Cerebellar cortex (tissue), 1 donor: ENCODE measurements at places on chromosomes 13 and 19.

DNA sequence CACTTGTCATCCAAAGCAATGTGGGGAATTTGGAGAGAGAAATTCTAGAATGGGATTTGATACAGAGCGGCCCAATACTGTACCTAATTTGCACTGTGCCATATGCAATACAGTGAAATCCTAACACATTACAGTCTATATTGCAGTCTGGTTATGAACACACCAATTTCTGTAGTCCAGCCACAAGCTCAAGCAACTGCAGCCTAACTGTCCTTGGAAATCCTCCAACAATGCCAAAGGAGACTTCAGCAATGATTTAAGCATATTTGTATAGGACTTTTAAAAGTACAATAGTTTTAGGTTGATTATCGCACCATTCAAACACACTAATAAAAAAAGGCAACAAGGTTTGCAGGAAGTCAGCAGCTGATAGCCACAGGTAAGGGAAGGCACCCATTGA lies 17.3 kb downstream of the DIAPH3 start:
- DNase-seq: no peak

DNA sequence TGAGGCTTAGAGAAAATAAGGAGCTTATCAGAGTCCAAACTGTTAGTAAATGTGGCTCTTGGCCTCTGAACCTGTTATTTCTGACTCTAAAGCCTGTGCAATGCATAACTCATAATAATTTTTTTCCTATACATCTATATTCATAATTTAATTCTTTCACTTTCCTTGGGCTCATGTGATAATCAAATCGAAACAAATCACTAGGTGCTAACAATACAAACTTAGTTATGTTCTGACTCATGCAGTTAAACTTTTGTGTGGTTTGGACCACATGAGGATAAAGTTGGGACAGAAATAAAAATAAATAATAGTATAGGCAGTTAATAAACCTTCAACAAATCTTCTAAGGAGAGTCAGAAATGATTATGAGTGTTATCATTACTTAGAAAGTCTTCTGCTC lies 1629.0 kb downstream of the OLFM4 start:
- no peak for DNase-seq

- DNase-seq: no peak
Observed at GRCh38 chr13:45733361-45733760, 31.2 kb downstream of the CBY2 start.

DNA sequence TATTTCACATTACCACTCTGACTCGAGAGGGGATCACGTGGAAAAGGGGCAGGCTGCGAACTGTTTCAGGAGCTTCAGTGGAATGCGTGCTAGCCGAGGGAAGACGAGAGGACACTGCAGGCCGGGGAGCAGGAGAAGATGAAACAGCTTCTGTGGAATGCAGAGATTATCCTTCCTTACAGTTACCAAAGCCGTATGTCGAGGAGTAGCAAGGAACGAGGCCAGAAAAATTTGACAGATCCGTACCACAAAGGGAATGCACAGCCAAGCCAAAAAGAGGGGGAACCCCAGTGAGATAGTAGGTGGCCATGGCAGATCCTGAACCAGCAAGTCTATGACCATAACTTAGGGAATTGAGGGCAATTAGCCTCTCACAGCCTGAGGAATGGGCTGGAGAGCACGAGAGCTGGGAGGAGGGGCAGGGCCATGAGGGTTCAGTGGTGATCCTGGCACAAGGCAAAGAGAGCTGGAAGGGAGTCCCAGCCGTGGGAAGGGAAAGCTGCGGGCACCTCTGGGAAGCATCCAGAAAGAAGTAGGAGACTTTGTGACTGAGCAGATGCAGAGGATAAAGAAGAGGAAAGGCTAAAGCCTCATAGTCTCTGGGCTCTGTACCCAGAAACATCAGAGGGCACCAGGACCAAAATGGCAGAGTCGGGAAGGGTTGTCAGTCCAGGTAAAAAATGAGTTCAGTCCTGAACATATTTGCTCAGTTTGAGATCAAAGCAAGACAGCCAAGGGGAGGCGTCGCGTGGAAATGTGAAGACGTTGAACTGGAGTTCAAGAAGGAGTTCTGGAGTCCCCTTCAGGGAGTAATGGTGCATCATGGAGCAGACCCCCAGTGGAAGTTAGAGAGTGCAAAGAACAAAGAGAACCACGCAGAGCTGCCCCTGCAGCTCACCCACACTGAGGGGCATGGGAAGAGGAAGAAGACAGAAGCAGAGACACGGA lies 5.1 kb downstream of the COL4A1 start:
- DNase-seq: no peak

DNA sequence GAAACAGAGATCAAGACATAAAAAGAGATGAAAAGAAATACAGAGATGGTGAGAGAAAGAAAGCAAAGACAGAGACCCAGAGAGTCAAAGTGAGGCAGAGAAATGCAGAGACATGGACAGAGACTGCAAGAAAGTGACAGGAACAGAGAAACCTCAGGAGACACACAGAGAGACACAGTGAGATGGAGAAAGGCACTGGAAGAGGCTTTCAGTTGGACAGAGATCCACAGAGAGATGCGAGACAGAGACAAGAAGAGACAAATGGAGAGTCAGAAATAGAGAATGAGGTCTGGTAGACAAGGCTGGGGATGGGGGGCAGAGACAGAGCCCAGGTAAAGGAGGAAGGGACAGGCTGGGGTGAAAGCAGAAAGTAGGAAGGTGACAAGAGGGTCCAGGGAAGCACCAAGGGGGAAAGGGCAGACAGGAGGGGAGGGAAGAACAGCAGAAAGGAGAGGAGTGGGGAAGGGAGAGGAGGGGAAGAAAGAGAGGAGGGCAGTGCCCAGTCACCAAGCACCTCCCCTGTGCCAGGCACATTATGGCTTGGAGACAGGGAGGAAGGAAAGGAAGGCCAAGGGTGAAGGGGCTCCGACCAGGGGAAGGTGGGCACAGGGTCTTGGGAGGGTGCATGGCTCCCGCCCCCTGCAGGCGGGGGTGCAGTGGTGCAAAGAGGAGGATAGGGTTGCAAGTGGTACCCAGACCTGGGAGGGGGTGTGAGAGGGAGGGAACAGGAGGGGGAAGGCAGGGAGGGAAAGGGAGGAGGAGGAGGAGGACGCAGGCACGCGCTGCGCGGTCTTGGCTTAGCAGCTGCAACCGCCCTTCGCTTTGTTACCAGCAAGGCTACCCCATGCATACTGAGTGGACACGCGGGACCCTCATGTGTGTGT lies 38.4 kb downstream of the DEDD2 start:
- DNase-seq: no peak

DNA sequence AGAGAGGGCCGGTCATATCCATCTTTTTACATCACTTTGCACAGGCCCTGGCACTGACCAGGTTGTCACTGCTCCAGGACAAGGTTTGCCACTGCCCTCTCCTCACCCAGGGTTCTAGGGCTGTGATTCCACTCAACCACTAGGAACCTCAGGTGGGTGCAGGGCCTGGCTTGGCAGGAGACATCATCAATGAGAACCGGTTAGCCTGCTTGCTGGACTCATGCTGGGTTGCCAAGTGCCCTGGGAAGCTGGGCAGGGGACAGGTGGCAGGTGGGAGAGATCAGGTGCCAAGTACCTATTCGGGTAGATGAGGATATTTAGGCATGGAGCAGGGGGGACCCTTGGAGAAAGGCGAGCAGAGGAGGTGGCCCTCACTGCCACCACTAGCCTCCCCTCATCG lies 4.2 kb upstream of the CERS4 start:
- DNase-seq: no peak

DNA sequence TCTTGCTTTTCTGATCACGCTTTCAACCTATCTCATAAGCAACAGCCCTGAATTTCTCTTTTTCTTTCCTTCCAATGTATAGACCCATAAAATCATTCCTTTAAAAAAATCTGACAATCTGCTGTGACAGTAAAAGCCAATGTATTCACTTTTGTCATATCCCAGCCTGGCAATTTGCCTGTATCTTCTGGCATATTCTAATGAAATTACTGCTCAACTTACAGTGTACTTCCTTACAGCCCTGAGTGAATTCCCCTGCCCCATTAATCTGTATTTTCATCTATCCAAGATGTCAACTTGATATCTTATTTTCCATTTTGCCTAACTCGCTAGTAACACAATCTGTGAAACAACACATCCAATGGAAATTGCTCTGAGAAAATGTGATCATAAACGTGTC lies 18.0 kb upstream of the SERP2 start:
- no peak for DNase-seq

DNA sequence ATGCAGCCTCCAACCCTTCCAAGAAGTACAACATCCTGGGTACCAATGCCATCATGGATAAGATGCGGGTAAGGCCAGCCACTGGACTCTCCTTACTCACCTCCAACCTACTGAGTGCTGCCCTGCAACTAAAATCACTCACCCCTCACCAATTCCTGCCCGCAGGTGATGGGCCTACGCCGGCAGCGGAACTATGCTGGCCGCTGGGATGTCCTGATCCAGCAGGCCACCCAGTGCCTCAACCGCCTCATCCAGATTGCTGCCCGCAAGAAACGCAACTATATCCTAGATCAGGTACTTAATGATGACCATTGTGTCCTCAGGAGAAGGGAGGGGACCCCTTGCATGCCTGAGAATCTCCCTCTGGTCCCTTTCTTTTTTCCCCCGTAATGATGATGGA lies 15.6 kb upstream of the CCDC97 start:
- no peak for DNase-seq
